ENCODE measurements at places on chromosomes 6 and 20. TPM values are rescaled to one million over a fixed set of nuclear protein-coding genes. Genes with fewer than 3 reads are reported as not detected.

Gene MATN4
- not detected for total RNA-seq

DNA sequence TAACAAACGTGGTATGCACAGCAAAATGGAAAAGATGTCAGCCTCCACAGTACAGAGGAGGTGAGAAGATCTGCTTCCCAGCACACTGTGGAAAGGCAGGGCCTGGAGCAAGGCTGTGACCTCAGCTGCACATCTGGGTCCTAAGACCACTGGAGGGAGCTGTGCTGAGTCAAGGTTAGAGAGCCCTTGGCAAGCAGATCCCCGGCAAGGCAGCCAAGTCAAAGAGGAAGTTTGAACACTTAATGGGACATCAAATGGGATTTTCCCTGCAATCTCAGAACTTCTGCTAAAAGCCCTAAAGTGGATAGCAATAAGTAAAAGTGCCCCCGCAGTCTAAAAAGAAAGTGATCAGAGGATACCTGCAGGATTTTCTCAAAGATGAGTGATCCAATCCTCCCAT, 39.5 kb downstream of the UNC5CL start:
- DNase-seq, result peak; percentile 82
- H3K36me3 ChIP-seq, result no peaks in the 10 kb centered on the region
- H3K27ac ChIP-seq, result no peak overlapping the region
- no peak overlapping the region for H3K4me3 ChIP-seq
- peaks cover 29% of the 10 kb centered on the region for H3K4me1 ChIP-seq
- H3K27me3 ChIP-seq, result no peaks in the 10 kb centered on the region

Gene SF3B5
- 200 TPM for total RNA-seq

GRCh38 chr6:122202576-122203137, 196.8 kb upstream of the HSF2 start:
- DNase-seq, result no peak
- no peaks in the 10 kb centered on the region for H3K4me1 ChIP-seq
- H3K27ac ChIP-seq, result no peak overlapping the region
- H3K36me3 ChIP-seq, result no peaks in the 10 kb centered on the region
- H3K4me3 ChIP-seq, result no peak overlapping the region

- H3K27me3 ChIP-seq, result no peaks in the 10 kb centered on the region
- no peak overlapping the region for H3K27ac ChIP-seq
- peaks cover 43% of the 10 kb centered on the region for H3K4me1 ChIP-seq
Observed at GRCh38 chr20:47780720-47781389, 4.4 kb downstream of the SULF2 start.

DNA sequence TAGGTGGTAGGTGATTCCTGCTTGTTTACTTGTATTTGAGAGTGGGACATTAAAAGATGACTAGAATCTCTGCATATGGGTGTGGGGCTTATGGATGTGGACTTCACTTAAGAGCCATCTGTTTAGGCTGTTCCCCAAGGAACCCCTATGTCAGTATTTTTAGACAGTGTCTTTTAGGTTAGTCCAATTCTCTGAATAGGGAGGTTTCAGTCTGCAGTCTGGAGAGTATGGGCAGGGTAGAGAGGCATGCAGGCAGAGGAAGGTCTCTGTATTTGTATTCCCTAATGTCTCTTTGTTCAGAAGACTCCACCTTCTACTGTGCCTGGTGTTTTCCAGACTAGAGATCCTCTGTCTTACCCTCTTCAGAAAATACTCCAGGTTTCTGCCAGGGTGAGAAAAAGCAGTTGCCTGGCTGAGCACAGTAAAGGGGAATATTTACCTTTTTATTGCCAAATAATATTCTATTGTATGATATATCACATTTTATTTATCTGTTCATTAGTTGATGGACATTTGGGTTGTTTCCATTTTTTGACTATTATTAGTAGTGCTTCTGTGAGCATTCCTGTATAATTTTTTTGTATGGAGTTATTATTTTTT, 19.1 kb downstream of the SLX4IP start:
- no peaks in the 10 kb centered on the region for H3K36me3 ChIP-seq
- no peak for DNase-seq
- no peaks in the 10 kb centered on the region for H3K27me3 ChIP-seq

- no peak overlapping the region for H3K4me3 ChIP-seq
- H3K4me1 ChIP-seq, result peaks cover 46% of the 10 kb centered on the region
- no peaks in the 10 kb centered on the region for H3K27me3 ChIP-seq
- DNase-seq, result peak; percentile 91
Observed at GRCh38 chr20:50312682-50313521, 122.3 kb downstream of the CEBPB start.

Gene BPIFA3
- total RNA-seq, result not detected

Gene ZNF831
- total RNA-seq, result 0.71 TPM

Gene UNC93A
- total RNA-seq, result not detected

Gene FHL5
- total RNA-seq, result 5.7 TPM

DNA sequence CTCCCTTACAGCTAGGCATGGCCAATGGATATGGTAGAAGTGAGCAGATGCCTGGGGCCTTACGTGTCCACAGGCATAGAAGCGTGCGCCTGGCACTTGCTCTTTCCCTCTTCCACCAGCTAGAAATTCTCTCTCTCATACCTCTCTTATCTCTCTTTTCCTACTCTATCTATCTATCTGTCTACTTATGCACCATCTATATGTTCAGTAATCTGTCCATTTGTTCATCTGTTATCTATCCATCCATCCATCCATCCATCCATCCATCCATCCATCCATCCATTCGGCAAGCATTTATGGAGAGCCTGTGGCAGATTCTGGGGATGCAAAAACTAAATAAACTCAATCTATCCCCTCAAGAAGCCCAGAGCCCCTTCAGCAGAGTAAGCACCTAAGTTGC, 70.2 kb downstream of the KCNB1 start:
- H3K36me3 ChIP-seq, result no peaks in the 10 kb centered on the region
- no peak for DNase-seq
- no peak overlapping the region for H3K4me3 ChIP-seq

DNA sequence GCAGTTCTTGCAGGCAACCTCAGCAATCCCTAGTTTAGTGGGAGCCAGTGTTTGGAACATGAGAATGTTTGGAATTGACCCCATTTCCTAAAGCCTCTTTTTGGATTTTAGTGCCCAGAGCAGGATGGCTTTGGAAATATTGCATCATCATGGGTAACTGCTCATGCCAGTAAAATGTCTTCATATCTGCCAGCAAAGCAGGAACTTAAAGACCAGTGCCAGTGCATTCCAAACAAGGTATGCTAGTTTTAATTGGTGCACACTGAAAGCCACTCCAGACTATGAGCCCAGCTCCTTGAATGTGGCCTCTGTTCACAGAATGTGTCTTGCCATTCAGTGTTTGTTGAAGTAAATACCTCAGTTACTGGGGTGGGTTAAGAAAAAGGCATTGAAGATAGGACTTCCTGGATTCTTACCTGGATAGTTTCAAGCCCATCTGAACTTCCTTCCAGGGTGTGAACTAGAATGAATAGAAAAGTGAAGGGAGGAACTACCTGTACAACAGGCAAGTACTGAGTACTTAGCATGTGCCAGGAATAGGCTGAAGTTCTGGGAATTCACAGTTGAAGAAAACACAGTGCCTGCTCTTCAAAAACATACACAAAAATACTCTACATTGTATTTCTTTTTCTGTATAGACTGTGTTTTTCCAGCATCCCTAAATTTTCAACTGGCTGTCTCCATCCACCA, 70.5 kb downstream of the COL19A1 start:
- DNase-seq, result no peak
- H3K36me3 ChIP-seq, result no peaks in the 10 kb centered on the region
- H3K27ac ChIP-seq, result no peak overlapping the region
- H3K4me3 ChIP-seq, result no peak overlapping the region

- no peaks in the 10 kb centered on the region for H3K27me3 ChIP-seq
- H3K27ac ChIP-seq, result peak overlapping the region; percentile 94
- no peak overlapping the region for H3K4me3 ChIP-seq
- H3K4me1 ChIP-seq, result no peaks in the 10 kb centered on the region
Observed at GRCh38 chr20:34956751-34957472, 1.2 kb downstream of the MYH7B start.

DNA sequence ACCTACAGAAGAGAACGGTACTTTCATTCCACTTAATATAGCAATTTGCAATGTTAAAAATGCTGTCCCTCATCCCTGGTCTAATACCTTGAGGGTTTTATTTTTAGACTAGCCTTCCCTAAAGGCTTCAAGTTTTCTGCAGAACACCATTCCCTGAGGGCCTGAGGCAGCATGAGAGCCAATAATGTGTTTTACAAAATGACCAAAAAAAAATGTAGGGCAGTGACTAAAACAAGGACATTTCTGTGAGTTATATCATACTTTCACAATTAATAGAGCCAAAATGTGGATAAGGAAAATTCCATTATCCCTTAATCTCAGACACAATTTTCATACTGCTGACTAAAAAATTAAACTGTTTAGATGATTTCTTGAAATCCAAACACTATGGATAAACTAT, 22.7 kb downstream of the GPR63 start:
- H3K4me1 ChIP-seq, result no peaks in the 10 kb centered on the region
- no peak for DNase-seq
- no peak overlapping the region for H3K27ac ChIP-seq
- no peaks in the 10 kb centered on the region for H3K36me3 ChIP-seq
- no peak overlapping the region for H3K4me3 ChIP-seq
- no peaks in the 10 kb centered on the region for H3K27me3 ChIP-seq

GRCh38 chr20:36400909-36401735, 95.0 kb downstream of the DLGAP4 start:
- no peaks in the 10 kb centered on the region for H3K36me3 ChIP-seq
- no peak overlapping the region for H3K27ac ChIP-seq
- H3K4me3 ChIP-seq, result no peak overlapping the region

DNA sequence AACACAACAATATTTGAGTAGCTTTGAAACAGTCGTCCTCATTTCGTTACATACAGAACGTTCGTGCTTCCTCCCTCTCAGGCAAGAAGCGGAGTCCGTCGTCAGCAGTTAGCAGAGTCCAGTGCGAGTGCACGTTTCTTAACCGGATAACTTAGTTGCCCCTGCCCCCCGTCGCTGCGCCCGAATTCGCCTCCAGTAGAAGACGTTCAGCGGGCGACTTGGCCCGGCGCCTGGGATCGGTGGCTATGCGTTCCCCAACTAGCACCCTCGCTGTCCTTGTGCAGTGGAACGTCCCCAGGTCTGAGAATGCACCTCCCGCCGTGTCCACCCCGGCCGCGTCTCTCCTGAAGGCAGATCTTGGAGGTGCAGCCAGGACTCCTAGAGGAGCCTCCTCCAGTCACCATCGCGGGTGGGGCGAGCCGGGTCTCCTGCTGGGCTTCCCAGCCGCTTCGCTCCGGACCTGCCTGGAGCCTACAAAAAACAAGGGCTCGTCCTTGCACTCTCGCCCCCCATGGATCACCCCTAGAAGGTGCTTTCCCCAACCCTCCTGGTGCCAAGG, 910 bp upstream of the PCSK2 start:
- H3K27ac ChIP-seq, result peak overlapping the region; percentile 38
- H3K4me1 ChIP-seq, result peaks cover 24% of the 10 kb centered on the region
- peaks cover 52% of the 10 kb centered on the region for H3K27me3 ChIP-seq
- peak; percentile 61 for DNase-seq
- H3K4me3 ChIP-seq, result peak overlapping the region; percentile 23

Gene ADGB
- total RNA-seq, result not detected

- DNase-seq, result no peak
- H3K4me3 ChIP-seq, result no peak overlapping the region
- H3K36me3 ChIP-seq, result no peaks in the 10 kb centered on the region
- H3K27me3 ChIP-seq, result no peaks in the 10 kb centered on the region
Observed at GRCh38 chr6:105191351-105191750, 11.5 kb upstream of the POPDC3 start.

GRCh38 chr6:111715321-111715720, 109.6 kb upstream of the TRAF3IP2 start:
- H3K4me1 ChIP-seq, result peaks cover 20% of the 10 kb centered on the region
- H3K4me3 ChIP-seq, result no peak overlapping the region
- H3K27me3 ChIP-seq, result no peaks in the 10 kb centered on the region
- H3K27ac ChIP-seq, result no peak overlapping the region
- no peak for DNase-seq

Gene MEP1A
- not detected for total RNA-seq

Gene CTNNBL1
- total RNA-seq, result 33.0 TPM

- no peaks in the 10 kb centered on the region for H3K27me3 ChIP-seq
- no peak overlapping the region for H3K4me3 ChIP-seq
- H3K4me1 ChIP-seq, result peaks cover 52% of the 10 kb centered on the region
- no peak overlapping the region for H3K27ac ChIP-seq
- no peak for DNase-seq
Observed at GRCh38 chr6:142821860-142822259, 123.1 kb downstream of the HIVEP2 start.

Gene BNIP5
- total RNA-seq, result not detected

Gene BPIFB2
- not detected for total RNA-seq
